Activated CD4-positive, alpha-beta T cell treated with anti-CD3 and anti-CD28 coated beads for 1 hour (primary cell): ENCODE measurements at places on chromosomes 16 and 17.

GRCh38 chr17:77200711-77201110, 59.9 kb downstream of the SEC14L1 start:
- DNase-seq: no peak

- DNase-seq: peak; percentile 21
These were observed at the start of gene NHLRC4 for GRCh38 chr16:566475-567372. NHLRC4 (plus strand) TSS chr16:567005; CDS start chr16:568048, 1,043 bp downstream.

DNA sequence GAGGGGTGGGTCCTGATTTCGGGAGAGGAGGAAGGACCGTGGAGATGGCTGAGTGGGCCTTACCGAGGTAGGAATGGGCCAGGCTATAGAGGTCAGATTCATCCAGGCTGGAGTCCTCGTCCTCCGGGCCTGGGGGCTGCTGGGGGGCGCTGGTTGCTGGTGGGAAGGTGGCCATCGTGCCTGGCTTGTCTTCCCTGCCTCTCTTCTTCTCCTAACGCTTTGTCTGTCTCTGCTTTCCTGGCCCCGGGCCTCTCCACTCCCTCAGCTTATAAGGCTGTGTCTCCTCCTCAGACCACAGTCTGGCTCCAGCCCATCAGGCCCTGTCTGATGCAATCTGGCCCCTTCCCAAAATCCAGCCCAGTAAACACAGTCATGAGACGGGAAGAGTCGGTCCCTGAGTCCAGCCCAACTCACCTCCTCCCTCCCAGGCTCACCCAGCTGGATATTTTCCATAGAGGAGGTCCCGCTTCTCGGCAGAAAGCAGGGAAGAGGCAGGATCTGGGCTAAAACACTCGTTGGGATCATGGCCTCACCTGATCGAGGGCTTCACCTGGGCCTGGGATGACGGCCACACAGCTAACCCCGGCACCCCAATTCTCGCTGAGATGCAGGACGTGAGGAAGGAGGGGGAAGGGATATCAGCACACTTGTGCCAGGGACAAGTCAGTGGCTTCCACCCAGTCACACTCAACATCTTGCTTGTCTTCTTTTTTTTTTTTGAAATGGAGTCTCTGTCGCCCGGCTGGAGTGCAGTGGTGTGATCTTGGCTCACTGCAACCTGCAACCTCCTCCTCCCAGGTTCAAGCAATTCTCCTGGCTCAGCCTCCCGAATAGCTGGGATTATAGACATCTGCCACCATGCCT, at the start of gene NUPR1:
Gene NUPR1 (minus strand): TSS at position 242 of the 864 bp plus-strand sequence. CDS start 67 bp downstream, at position 175.
- DNase-seq: no peak

- DNase-seq: no peak
These were observed 414.4 kb downstream of the SHISA9 start for GRCh38 chr16:13315642-13316427.

GRCh38 chr16:80754476-80754875, 49.9 kb downstream of the CDYL2 start:
- no peak for DNase-seq

GRCh38 chr16:54538276-54538675, 251.7 kb upstream of the IRX3 start:
- DNase-seq: no peak

GRCh38 chr16:27428026-27428785, 26.2 kb downstream of the IL21R start:
- peak; percentile 7 for DNase-seq

DNA sequence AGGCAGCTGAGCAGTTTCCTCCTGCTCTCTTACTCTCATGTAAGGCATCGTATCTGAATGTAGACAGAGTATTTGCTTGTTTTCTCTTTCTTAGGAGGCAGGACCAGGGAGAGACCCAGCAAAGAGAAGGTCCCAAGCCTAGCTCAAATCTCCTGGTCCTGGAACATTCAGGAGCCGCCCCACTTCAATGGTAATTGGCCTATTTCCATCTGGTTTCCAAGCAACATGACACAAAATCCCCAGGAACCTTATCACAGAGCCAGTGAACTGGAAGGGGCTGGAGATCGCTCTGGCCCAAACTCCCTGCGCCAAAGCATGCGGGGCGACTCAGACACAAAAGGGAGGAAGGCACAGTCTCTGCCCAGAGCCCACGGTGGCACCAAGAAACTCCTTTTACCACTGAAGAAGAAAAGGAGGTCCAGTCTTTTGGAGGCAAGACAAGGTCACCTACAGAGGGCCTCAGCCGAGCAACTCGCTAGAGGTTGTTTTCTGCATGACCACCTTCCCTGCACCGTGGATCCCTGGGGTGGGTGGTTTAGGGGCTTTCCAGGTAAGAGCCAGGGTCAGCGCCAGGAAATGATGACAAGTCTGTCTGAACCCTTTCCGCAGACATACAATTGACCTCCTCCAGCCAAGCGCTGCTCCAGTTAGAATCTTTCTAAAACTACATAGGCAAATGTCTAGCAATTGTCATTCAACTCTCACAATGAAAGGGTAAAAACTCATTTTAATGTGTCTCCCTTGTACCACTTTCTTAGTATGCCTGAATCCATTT, 394.7 kb downstream of the SOX9 start:
- no peak for DNase-seq

GRCh38 chr17:77441130-77441920, 300.6 kb downstream of the SEC14L1 start:
- DNase-seq: peak; percentile 56

DNA sequence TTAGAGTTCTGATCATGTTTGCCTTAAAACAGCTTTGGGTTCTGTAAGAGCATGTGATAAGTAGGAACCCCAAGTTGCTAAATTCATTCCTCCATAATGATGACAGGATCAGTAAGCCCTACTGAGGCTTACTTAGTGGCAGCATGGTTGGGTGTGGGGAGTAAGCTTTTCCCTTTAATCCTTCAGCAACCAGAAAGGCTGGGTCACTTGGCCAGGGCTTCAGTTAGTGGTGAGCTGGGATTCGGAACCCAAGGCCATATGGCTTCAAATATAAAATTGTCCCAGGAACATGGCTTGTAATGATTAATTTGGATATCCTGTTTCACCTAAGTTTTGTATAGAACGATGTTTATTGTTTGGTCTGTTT, 850 bp downstream of the GINS3 start:
- no peak for DNase-seq

- DNase-seq: no peak
These were observed 5.5 kb downstream of the MYO19 start for GRCh38 chr17:36529121-36529520.

DNA sequence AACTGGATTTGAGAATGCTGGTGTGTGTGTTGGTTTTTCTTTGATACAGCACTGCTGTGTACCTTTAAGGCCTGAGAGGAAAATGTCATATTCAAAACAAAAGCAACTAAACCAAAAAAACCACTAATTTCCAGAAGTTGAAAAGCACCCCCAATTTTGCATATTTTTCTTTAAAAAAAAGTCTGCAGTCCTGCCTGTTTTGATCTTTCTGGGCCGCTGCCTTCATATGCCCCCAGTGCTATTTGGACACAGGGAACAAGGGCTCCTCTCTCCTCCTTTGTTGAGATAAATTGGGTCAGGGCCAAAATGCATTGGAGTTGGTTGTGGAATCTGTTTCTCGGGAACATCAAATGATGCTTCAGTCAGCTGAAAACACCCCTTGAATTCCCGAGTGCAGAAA, 26.9 kb downstream of the GPT2 start:
- DNase-seq: no peak

DNA sequence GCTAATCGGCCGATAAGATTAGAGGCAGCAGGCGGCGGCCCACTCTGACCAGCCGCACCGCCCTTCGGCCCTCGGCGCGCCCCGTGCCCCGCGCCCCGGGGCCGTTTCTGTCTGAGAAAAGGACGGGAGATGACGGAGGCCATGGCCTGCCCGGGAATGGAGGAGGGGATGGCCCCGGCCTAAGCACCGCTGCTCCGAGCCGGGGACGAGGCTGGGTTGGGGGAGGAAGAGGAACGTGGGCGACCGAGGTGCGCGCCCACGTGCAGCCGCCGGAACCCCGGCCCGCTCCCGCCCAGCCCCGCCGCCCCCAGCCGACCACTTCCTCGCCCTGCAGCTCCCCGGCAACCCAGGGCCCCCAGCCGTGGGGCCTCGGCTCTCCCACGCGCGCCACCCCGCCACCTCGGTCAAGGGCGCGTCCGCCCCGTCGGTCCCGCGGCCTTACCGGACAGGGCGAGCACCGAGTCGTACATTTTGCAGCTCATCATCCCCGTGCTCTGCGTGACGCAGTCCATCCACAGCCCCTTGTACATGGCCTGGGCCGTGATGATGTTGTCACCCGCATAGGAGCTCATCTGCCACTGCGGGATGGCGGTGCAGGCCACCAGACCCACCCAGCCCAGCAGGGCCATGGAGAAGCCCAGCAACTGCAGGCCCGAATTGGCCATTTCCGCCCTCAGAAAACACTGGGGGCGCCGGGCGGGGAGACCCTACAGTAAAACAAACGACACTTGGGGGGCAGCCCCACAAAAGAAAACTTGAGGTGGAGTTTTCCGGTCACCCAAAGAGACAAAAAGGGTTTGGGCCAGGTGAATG, 693 bp downstream of the CLDN7 start:
- DNase-seq: no peak

DNA sequence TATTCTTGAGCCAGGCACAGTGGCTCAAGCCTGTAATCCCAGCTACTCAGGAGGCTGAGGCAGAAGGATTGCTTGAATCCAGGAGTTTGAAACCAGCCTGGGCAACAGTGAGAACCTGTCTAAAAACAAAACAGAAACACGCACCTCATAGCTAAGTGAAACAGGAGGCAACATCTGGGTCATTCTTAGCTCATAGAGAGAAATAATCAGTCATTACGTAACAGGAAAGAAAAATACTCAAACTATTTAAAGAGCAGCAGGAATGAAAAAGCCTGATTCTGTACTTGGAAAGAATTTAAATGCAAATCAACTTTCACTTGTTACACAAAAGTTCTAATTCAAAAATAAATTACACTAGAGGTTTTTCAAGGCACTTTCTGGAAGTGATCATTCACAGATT, 17.2 kb downstream of the CHCT1 start:
- DNase-seq: no peak

DNA sequence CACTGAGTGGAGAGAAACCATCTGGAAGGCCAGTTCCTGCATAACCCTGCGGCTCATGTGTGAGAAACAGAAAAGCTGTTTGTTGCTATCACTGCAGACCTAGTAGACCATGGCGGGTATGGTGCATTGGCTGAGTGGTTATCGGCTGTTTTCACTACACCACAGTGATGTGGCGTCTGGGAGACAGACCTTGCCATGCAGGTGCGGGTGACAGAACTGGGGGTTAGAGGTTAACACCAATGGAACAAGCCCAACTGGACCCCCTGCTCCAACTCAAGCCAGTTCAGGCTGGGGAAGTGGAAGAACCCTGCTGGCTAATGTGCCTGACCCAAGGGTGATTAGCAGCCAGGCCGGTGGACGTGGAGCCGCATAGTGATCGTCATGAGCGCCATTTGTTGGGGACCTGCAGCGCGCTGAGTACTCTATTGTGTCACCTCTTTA, 91.9 kb downstream of the IRF8 start:
- no peak for DNase-seq

DNA sequence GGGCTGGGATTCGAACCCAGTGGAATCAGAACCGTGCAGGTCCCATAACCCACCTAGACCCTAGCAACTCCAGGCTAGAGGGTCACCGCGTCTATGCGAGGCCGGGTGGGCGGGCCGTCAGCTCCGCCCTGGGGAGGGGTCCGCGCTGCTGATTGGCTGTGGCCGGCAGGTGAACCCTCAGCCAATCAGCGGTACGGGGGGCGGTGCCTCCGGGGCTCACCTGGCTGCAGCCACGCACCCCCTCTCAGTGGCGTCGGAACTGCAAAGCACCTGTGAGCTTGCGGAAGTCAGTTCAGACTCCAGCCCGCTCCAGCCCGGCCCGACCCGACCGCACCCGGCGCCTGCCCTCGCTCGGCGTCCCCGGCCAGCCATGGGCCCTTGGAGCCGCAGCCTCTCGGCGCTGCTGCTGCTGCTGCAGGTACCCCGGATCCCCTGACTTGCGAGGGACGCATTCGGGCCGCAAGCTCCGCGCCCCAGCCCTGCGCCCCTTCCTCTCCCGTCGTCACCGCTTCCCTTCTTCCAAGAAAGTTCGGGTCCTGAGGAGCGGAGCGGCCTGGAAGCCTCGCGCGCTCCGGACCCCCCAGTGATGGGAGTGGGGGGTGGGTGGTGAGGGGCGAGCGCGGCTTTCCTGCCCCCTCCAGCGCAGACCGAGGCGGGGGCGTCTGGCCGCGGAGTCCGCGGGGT, at the start of gene CDH1:
Gene CDH1 (plus strand): TSS at position 247 of the 684 bp plus-strand sequence. CDS start 124 bp downstream, at position 371.
- no peak for DNase-seq

DNA sequence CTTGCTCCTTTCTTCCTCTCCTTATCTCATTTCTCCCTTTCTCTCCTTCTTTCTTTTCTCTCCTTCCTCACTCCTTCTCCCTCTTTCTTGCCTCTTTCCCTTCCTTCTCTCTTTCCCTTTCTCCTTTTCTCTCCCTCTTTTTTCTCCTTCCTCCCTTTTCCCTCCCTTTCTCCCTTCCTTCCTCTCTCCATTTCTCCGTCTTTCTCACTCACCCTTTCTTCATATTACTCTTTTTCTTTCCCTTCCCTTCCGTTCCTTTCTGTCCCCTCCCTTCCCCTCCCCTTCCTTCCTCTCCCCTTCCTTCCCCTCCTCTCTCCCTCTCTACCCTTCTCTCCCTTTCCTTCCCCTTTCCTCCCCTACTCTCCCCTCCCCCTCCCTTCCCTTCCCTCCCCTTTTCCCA, 240.8 kb downstream of the HS3ST3B1 start:
- no peak for DNase-seq

GRCh38 chr16:86834451-86835035, 256.2 kb downstream of the FOXL1 start:
- DNase-seq: no peak

DNA sequence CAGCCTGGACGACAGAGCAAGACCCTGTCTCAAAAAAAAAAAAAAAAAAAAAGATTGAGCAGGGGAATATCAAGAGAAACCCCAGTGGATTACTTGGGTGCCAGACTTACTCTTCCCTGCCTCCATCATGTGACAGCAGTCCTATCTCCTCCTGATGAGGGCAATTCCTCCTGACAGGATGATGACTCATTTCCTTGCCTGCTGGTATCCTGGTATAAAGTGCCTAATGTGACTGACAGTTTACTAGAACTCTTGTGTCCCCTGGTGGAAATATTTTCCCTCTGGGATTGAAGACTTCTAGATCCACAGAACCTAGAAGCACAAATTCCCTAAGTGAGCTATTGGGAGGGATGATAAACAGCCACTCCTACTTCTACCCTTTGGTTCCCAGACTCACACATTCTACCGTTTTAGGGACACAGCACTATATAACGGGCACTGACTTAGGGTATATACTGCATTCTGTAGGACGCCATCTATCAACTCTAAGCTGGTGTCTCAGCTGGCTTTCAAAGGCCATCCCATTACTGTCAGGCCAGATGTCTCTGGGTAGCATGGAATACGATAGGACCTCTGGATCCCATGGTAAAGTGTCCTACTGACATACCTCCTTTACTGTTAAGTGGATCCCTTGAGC, 114.6 kb upstream of the MED13 start:
- no peak for DNase-seq
